ENCODE measurements at places on chromosomes 3 and 15. TPM values are rescaled to one million over a fixed set of nuclear protein-coding genes. Genes with fewer than 3 reads are reported as not detected.

The ECT2 gene
- 14.1 TPM for total RNA-seq

The C3orf52 gene
- 0.38 TPM for total RNA-seq

The DCBLD2 gene
- 29.2 TPM for total RNA-seq

The MFGE8 gene
- 213 TPM for total RNA-seq

The SNAP23 gene
- 76.5 TPM for total RNA-seq

The USP3 gene
- 74.0 TPM for total RNA-seq

The MST1 gene
- total RNA-seq = 2.1 TPM

The GRAMD1C gene
- 1.4 TPM for total RNA-seq

The MITF gene
- total RNA-seq = 28.4 TPM

The VIPR1 gene
- total RNA-seq = 94.6 TPM

The TJP1 gene
- total RNA-seq = 138 TPM

The ST8SIA2 gene
- total RNA-seq = not detected

The SUSD5 gene
- total RNA-seq = 0.57 TPM

The LCMT2 gene
- 3.1 TPM for total RNA-seq

The VPS8 gene
- total RNA-seq = 66.7 TPM

The CTXN2 gene
- not detected for total RNA-seq

The UBAP1L gene
- 1.3 TPM for total RNA-seq

The GATM gene
- total RNA-seq = 28.6 TPM

The GCNT3 gene
- total RNA-seq = not detected

The GNAT1 gene
- not detected for total RNA-seq

The EDEM1 gene
- total RNA-seq = 25.1 TPM

The SCAPER gene
- 27.7 TPM for total RNA-seq

The TRPC1 gene
- total RNA-seq = 16.5 TPM

The ITIH1 gene
- total RNA-seq = not detected

The BUB1B gene
- total RNA-seq = 0.33 TPM

The NR1I2 gene
- total RNA-seq = 0.66 TPM

The THPO gene
- 0.44 TPM for total RNA-seq

The ESYT3 gene
- total RNA-seq = 0.17 TPM

The ACTRT3 gene
- total RNA-seq = 3.8 TPM

The CIDEC gene
- total RNA-seq = 684 TPM

The ROPN1 gene
- total RNA-seq = not detected

The LRTM1 gene
- total RNA-seq = not detected

The RPP14 gene
- total RNA-seq = 6.4 TPM

The TRPM1 gene
- total RNA-seq = not detected

The C3orf85 gene
- not detected for total RNA-seq

The CACNA2D3 gene
- total RNA-seq = 3.1 TPM

The ITIH3 gene
- not detected for total RNA-seq
